ENCODE measurements at places on chromosomes 12 and 14.

DNA sequence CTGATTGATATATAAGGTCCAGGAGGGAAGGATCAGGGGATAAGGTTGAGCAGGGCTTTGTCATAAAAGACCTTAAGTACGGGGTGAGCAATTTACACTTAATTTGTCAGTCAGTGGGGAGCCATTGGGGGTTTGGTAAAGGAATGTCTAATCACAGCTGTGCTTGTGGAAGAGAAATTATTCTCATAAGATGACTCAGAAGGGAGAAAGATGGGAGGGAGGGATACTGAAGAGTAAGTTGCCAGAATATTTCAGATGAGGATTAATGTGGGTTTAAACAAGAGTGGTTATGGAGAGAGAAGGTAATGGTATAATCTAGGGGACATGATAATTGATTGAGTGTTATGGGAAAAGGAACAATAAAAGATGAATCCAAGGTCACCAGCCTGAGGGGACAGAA lies 500.1 kb upstream of the CCDC196 start:
- no peak for DNase-seq

- peak; percentile 58 for DNase-seq
Measured at GRCh38 chr12:121792607-121793439, 665 bp downstream of the RHOF start.

GRCh38 chr12:89962648-89963047 lies 254.0 kb upstream of the ATP2B1 start:
- DNase-seq: no peak

GRCh38 chr12:554001-554285 lies 94.2 kb downstream of the B4GALNT3 start:
- no peak for DNase-seq

DNA sequence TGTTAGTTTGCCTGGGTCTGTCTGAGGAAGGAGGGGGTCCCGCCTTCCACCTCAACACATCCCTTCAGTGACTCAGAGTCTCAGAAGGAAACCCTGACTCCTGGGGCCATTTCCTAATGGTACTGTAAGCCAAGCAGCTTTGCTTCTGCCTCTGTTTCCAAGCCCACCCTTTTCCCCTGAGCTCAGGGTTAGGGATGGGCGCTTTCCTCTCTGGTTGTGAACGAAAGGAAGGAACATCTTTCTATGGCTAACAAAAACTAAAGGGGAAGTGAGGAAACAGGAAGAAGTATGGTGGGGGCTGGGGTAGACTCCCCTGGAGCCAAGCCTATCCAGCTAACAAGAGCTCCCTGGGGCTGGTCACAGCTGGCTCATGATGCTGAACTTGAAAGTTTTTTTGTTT lies 11.6 kb upstream of the UNC119B start:
- peak; percentile 82 for DNase-seq

GRCh38 chr14:92451755-92452154 lies 61.8 kb upstream of the RIN3 start:
- DNase-seq: no peak

GRCh38 chr12:122413516-122414404 lies 8.7 kb downstream of the CLIP1 start:
- DNase-seq: peak; percentile 62

- DNase-seq: peak; percentile 90
Measured at GRCh38 chr14:61750708-61751474, 11.3 kb upstream of the SNAPC1 start.

GRCh38 chr14:92353447-92353846 lies 30.5 kb downstream of the SLC24A4 start:
- no peak for DNase-seq

DNA sequence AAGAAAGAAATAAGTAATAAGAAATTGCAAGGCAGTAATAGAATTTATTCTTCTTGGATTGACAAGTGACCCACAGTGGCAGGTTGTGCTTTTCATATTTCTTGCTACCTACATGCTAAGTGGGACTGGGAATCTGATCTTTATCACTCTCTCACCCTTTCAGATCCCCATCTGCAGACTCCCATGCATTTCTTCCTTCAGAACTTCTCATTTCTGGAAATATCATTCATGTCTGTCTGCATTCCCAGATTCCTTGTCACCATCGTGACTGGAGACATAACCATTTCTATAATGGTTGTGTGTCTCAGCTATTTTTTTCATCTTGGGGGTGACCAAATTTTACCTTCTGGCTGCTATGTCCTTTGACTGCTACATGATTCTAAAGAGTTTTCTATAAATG lies 4.0 kb upstream of the OR6C65 start:
- no peak for DNase-seq

DNA sequence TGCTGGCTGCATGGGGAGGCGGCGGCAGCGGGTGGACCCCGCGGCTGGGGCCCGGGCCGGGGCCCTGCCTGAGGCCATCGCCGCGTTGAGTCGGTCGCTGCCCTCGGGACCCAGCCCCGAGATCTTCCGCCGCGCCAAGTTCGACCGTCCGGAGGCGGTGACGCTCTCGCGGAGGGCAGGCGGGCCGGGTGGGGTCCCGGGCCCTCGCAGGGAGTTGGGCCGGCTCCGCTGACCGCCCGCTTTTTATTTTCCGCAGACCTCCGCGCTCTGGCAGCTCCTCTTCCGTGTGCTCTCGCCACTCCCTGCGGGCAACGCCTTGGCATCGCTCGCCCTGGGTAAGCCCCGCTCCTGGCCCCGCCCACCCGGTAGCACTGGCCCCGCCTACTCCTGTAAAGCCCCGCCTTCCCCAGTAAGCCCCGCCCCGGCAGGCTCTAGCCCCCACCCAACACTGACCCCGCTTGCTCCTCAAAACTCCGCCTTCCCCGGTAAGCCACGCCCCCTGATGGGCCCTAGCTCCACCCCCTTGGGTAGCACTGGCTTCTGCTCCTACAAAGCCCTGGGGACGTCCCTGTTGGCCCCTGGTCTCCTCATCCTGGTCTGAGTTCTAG lies 424 bp downstream of the TEDC1 start:
- peak; percentile 78 for DNase-seq

DNA sequence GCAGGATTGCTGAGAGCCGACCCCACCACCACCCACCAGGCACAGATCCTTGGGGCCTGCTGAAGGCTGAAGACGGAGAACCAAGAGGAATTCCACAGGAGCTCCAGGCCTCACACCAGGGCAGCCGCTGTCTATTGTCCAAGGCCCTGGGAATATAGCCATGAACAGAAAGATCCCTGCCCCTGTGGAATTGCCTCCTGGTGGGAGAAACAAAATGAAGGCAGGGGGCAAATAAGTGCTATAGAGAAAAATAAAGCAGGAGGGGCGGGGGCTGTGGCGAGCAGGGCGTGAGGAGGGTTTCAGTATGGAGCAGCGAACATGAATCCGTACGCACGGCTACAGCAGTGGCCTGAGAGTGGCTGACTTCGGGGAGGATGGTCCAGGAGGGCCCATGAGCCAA lies 96.1 kb downstream of the EML1 start:
- DNase-seq: no peak

- no peak for DNase-seq
Measured at GRCh38 chr14:101362529-101363260, 198.6 kb upstream of the DIO3 start.

GRCh38 chr12:57727758-57728395 lies 10.7 kb downstream of the AGAP2 start:
- DNase-seq: no peak

- no peak for DNase-seq
Measured at GRCh38 chr14:32693114-32693513, 245.6 kb upstream of the NPAS3 start.

DNA sequence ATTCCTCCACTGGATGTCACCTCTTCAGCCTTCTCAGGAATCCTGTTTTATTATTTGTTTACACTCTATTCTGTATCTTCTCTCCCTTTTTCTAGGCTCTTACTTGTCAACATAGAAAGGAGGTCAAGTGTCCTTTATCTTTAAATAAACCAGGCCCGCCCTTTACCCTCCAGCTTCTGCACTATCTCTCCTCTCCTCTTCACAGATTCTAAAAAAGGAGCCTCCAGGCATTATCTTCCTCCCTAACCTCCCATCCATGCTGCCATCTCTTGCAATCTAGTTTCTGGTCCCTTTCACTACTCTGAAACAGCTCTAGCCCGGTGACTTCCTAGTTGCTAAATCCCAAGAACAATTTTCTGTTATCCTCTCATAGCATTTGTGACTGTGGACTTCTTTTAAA lies 24.1 kb upstream of the ARID2 start:
- DNase-seq: no peak

- DNase-seq: no peak
Measured at GRCh38 chr14:64544607-64545312, 4.2 kb downstream of the HSPA2 start.

- DNase-seq: no peak
Measured at GRCh38 chr12:109423392-109423791, 53.7 kb downstream of the KCTD10 start.

- DNase-seq: no peak
Measured at GRCh38 chr12:89167986-89168385, 184.3 kb downstream of the DUSP6 start.

GRCh38 chr12:119005085-119005484 lies 23.7 kb downstream of the SRRM4 start:
- no peak for DNase-seq

DNA sequence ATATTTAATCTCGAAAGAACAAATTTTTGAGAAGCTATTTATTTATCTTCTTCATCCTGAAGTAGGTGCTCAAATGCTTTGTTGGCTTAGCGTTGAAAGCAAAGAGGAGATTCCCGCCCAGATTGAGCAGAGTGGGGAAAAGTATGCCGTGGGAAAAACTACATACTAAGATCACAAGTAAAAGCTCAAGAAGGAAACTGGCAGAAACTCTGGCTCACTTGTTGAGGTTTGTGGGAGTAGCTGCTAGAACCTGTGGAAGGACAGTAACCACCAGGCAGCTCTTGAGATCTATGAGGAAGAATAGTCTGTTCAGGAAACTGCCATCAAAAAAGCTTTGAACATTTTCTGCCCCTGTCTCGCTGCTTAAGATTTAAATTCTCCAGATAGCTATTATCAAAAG lies 3.9 kb downstream of the MYRFL start:
- no peak for DNase-seq

GRCh38 chr12:76422543-76423438 lies 74.6 kb upstream of the BBS10 start:
- DNase-seq: no peak

DNA sequence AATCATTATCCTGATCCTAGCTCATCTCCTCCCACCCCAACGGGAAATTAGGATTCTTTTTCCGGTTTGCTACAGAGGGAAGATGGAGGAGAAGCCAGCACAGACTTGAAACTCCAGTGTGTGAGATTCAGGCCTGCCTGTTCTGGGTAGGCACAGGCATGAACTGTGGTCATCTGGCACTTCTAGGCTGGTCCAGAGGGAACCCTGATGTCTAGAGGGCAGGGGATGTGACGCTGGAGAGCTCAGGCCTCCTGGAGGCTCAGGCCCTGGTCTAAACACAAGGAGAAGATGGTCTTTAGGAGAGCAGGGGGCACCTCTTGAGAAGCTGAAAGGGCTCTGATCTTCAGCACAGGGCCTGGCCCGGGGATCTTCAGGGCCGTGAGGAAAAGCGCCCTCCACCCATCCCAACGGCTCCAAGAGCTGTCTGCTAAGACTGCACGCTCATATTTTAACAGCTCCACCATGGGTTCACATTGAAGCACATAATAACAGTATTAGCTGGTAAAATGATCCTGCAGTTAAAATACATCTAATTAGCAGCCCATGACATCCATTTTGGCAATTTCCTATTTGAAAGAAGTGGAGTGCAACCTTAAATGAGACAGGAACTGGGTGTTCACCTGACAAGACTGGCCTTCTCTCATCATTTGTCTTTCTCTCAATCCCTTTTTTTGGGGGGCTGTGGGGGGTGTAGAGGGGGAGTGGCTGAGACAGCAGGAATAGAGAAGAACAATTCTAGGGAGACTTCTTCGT lies 35.4 kb downstream of the BCL11B start:
- DNase-seq: no peak

DNA sequence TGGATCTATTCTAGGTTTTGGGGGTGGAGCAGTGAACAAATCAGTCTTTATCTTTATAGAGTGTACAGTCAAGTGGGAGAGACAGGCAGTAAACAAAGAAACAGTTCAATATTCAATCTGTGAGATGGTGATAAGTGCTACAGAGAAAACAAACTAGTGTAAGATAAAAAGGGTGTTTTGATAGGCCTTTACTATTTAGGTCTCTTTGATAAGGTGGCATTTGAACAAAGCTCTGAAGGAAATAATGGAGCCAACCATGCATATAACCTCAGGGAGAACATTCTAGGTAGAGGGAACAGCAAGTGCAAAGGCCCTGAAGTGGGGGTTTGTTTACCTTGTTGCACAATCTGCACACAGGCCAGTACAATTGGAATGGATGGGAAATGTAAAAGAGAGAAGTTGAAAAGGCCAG lies 47.3 kb downstream of the PTPN11 start:
- DNase-seq: no peak

- DNase-seq: no peak
Measured at GRCh38 chr12:54608156-54608555, 19.7 kb upstream of the PPP1R1A start.

- no peak for DNase-seq
Measured at GRCh38 chr12:6135071-6135470, 10.6 kb upstream of the VWF start.

- peak; percentile 33 for DNase-seq
Measured at GRCh38 chr14:75446447-75446846, 18.6 kb downstream of the JDP2 start.

Data from KBM-7 (cell line).